Occipital lobe (tissue), 3 donors: ENCODE measurements at places on chromosomes 3 and 15. TPM values are rescaled to one million over a fixed set of nuclear protein-coding genes. Genes with fewer than 3 reads are reported as not detected.

Gene SLCO2A1
- total RNA-seq, result 0.78 TPM

Gene DPH6
- total RNA-seq, result 12.9 TPM

Gene AADACL2
- not detected for total RNA-seq

Gene ZCWPW2
- 2.8 TPM for total RNA-seq

Gene CAPN3
- total RNA-seq, result 1.1 TPM
